ENCODE measurements at places on chromosomes 13 and 19. TPM values are rescaled to one million over a fixed set of nuclear protein-coding genes. Genes with fewer than 3 reads are reported as not detected.

- H3K27me3 ChIP-seq, result no peaks in the 10 kb centered on the region
- H3K4me1 ChIP-seq, result no peaks in the 10 kb centered on the region
- H3K36me3 ChIP-seq, result no peaks in the 10 kb centered on the region
- H3K27ac ChIP-seq, result no peak overlapping the region
- H3K4me3 ChIP-seq, result no peak overlapping the region
- DNase-seq, result no peak
These were observed 4.6 kb upstream of the EPS15L1 start for GRCh38 chr19:16476401-16476800.

DNA sequence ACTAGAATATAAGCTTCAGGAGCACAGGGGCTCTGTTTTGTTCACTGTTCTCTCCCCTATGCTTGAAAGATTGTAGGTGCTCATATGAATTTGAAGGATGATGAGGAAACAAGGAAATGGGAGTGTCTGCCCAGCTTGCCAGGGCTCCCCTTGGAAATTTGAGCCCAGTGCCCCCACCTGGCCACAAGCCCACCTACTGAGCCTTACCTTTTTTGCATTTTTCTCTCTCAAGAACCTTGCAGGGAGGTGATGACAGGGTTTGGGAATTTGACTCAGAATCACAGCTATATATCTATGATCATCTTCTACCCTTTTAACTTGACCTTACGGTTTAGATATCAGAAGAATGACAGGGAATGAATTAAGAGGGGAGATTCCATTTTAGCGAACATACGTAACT, 33.8 kb downstream of the SERP2 start:
- H3K4me3 ChIP-seq, result no peak overlapping the region
- DNase-seq, result no peak
- no peaks in the 10 kb centered on the region for H3K4me1 ChIP-seq
- H3K27me3 ChIP-seq, result peaks cover 9% of the 10 kb centered on the region

DNA sequence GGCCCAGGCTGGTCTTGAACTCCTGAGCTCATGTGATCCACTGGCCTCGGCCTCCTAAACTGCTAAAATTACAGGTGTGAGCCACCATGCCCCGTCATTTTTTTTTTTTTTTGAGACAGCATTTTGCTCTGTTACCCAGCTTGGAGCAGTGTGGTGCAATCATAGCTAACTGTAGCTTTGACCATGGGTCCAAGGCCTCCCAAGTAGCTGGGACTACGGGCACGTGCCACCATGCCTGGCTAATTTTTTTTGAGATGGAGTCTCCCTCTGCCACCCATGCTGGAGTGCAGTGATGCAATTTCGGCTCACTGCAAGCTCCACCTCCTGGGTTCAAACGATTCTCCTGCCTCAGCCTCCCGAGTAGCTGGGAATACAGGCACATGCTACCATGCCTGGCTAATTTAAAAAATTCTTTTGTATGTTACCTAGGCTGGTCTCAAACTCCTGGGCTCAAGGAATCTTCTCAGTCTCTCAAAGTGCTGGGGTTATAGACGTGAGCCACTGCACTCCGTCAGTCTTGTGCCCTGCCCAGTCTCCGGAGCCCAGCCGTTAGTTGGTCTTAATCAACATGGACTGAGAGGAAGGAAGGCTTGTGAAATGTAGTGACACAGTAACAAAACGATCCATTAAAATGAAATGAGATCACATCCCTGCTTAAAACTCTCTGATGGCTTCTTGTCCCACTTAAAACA, 1.4 kb upstream of the LRG1 start:
- H3K4me3 ChIP-seq, result no peak overlapping the region
- no peak for DNase-seq
- no peaks in the 10 kb centered on the region for H3K36me3 ChIP-seq
- H3K4me1 ChIP-seq, result peaks cover 8% of the 10 kb centered on the region
- H3K27ac ChIP-seq, result no peak overlapping the region

Gene FFAR3
- total RNA-seq, result 5.3 TPM

DNA sequence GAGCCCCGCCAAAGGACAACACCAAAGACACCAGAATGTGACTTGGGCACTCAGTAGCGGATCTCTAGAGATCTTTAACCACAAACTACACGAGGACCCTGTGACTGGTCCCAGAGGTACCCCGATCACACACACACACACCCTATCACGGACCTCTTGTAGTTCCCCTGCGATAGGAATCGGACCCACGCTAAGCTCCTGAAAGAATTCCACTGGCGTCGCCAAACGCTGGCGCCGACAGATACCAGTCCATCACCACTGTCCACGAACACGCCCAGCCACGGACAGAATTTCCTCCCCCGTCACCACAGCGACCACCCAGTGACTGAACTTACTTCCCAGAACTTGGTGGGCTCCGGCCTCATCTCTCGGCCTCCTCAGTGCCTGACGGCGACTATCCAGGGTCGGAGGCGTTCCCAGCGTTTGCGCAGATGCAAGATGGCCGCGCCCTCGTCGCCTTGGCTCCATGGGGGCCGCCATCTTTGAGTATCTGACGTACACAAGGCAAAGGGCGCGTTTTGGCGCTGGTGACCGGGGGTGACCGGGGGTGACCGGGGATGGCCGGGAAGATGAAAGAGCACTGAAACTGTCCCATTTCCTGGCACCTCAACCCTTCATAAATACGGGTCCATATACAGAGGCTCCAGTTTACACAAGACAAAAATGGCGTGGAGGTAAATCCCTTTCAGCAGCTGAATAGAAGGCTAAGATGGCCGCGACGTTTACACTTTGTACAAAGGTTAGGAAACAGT, at the start of gene ZNF615:
Gene ZNF615 (minus strand): TSS at position 406 of the 752 bp plus-strand sequence. CDS start 4,500 bp downstream, outside the sequence.
- H3K4me1 ChIP-seq, result peaks cover 12% of the 10 kb centered on the region
- H3K27me3 ChIP-seq, result no peaks in the 10 kb centered on the region
- peak within 1 kb of the TSS; percentile 88 for H3K4me3 ChIP-seq
- H3K27ac ChIP-seq, result peak within 1 kb of the TSS; percentile 97

Gene RCBTB2
- total RNA-seq, result 1.4 TPM
